ENCODE measurements at places on chromosomes 4 and X.

- no peak for DNase-seq
Observed at GRCh38 chr4:86280246-86280645, 79.6 kb downstream of the MAPK10 start.

DNA sequence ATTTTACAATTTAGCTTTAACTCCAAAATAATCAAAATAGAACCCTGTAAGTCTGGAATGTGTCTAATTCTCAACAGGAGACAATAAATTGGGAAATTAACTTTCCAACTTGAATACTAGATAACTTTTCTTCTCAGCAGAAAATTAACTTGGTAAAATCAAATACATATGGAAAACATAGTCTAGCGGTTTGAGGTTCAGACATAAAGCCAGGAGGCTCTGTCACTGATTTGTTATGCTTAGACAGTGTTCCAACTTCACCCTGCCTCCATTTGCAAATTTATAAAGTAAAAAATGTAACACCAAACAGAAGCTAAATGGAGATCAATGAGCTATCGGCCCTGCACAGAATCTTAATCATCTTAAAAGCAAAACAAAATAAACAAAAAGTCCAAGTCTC lies 46.3 kb downstream of the TBCK start:
- DNase-seq: no peak

GRCh38 chrX:7582191-7582590 lies 260.8 kb upstream of the VCX start:
- DNase-seq: no peak

GRCh38 chr4:113106108-113106507 lies 56.7 kb downstream of the ANK2 start:
- DNase-seq: no peak

DNA sequence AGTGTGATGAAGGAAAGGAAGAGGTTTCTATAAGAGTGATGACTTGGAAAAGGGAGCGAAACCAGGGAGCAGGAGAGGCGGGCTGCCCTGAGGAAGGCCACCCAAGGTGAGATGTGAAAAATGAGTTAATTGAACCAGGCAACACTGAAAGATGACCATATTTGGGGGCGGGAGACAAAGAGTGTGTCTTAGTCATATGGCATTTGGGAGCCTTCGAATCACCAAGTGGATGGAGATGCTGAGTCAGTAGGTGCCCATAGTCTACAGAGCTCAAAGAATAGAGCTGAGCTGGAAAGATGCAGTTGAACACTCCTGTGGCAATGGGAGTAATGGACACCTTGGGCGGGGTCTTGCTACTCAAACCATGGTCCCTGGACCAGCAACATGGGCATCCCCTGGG lies 8.3 kb upstream of the TLR8 start:
- DNase-seq: no peak

- no peak for DNase-seq
Observed at GRCh38 chr4:141037446-141037845, 95.8 kb downstream of the RNF150 start.
